ENCODE measurements at places on chromosomes 7 and 10.

DNA sequence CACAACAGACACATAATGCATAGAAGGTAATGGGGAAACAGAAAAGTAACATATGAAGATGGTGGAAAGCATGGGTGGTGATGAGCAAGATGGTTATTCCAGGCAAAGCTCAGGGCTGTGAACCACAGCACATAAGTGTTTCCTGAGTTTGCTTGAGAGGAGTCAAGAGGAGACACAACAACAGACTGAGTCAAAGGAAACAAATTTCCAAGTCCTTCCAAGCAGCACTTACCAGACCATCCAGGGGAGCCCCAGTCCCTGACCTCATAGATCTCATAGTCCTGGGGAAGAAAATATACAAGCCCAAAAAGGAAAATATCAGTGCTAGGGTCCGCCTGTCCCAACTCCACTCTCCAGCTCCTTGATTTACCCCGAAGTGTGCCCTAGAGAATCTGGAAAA is 216.6 kb upstream of the FZD1 start:
- DNase-seq, result no peak

DNA sequence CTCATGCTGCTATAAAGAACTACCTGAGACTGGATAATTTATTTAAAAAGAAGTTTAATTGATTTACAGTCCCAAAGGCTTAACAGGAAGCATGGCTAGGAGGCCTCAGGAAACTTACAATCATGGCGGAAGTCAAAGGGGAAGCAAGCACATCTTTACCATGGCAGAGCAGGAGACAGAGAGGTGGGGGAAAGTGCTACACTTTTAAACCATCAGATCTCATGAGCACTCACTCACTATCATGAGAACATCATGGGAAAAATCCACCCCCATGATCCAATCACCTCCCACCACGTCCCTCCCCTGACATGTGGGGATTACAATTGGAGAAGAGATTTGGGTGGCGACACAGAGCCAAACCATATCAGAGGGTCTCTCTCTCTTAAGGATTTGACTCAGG is 108.6 kb upstream of the PODXL start:
- DNase-seq, result no peak

DNA sequence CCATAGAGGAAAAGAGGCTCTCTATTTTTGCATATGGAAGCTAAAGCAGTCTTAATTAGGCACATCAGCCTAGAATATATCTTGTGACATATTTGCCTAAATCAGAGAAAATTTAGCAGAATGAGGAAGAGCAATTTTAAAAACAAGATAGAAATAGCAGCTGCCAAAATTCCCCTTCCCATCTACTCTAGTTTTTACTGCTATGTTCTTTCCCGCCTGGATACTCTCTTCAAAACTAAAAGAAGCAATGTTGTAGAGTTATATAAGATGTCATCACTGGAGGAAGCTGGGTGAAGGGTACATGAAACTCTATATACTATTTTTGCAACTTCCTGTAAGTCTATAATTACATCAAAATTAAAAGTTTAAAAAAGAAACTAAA is 87.0 kb downstream of the ARMH3 start:
- DNase-seq, result no peak

GRCh38 chr10:71696628-71697326 is 22.8 kb downstream of the C10orf105 start:
- no peak for DNase-seq

Measured in activated naive CD4-positive, alpha-beta T cell treated with anti-CD3 and anti-CD28 coated beads, Interleukin-2, amount 50 U/mL, for 72 hours (primary cell).